ENCODE measurements at places on chromosomes 7 and 10.

- peak; percentile 2 for DNase-seq
These were observed 1.0 kb downstream of the ACSL5 start for GRCh38 chr10:112374724-112375541.

GRCh38 chr10:71611131-71611530 is 108.4 kb downstream of the C10orf105 start:
- no peak for DNase-seq

DNA sequence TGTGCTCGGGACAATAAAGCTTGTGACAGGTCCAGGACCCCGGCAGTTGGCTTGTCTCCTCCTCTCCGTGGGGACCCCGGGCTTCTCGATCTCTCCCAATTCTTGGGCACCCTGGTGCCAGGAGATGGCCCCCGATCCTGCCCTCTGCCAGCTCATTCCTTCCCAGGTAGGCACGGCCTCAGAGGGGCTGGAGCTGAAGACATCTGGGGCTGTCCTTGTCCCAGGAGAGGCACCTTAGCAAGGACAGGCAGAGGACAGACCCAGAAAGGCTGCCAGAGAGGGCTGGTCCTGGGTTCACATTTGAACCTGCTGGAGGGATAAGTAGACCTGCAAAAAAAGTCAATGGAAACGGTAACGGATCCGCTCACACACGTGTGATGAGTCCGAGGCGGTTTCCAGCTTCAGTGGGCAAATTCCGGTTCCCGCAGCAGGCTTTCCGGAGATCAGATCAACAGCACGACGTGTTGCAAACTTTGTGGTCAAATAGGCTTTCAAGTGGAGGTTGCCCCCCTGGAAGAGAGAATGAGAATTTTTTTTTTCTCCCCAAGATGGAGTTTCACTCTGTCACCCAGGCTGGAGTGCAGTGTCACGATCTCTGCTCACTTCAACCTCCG is 47.7 kb upstream of the GTF2IRD1 start:
- no peak for DNase-seq

DNA sequence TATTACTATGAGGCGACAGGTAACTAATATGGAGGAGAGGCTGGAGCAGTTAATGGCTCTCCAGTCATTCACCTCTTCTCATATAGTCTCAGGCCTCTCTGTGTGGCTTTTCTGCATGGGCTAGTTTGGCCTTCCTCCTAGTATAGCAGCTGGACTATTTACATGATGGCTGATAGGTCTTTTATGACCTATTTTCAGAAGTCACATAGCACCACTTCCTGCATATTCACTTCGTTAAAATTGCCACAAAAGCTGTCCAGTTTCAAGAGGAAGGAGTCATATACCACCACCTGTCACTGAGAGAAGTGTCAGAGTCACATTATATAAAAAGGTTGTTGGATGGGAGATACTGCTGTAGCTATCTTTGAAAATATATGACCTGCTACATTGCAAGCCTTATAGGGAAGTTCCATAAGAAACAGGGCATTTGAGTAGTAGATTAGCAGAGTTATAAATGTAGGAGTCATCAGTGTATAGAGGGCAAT is 8.0 kb upstream of the DMTF1 start:
- DNase-seq: no peak

DNA sequence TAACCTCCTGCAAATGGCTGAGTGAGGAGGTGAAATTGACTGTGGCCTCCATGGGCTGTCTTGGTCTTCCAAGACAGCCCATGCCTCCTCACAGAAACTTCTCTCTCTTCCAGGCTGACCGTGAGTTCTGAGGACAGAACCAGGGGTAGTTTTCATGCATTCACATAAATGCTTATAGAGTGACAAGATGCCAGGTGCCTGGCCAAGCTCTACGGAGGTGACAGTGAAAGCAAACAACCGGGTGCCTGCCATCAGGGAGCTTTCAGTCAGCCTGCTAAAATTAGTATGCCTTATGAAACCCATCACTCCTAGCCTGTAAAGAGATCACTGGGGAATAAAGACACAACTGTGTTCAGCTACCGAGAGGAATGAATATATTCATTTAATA is 919 bp upstream of the RHOBTB1 start:
- no peak for DNase-seq

Data from astrocyte of the spinal cord (primary cell).